ENCODE measurements at places on chromosomes 1 and 21.
A peak's percentile ranks its signal among the peaks of the same experiment; 100 is the strongest.

- DNase-seq: no peak
Measured at GRCh38 chr1:212111536-212111935, 76.0 kb downstream of the DTL start.

DNA sequence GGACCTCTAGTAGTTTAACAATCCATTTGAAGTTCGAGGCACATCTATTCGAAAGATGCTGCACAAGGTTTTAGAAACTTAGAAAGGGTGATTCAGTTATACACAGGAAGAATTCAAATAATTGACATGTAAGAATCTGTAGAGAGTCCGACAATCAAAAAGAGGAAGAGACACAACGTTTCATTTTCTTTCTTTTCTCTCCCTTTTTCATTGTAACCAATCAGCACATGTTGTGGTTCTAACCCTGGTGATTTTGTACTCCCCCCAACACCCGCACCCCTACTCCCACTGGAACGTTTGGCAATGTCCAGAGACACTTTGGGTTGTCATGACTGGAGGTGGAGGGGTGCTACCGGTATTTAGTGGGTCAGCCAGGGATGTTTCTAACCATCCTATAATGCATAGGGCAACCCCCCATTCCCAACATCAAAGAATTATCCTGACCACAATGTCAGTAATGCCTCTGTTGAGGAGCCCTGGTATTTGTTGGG lies 4.9 kb downstream of the TGFB2 start:
- no peak for DNase-seq

- peak; percentile 25 for DNase-seq
Measured at GRCh38 chr21:31683029-31683428, 23.5 kb downstream of the SOD1 start.

DNA sequence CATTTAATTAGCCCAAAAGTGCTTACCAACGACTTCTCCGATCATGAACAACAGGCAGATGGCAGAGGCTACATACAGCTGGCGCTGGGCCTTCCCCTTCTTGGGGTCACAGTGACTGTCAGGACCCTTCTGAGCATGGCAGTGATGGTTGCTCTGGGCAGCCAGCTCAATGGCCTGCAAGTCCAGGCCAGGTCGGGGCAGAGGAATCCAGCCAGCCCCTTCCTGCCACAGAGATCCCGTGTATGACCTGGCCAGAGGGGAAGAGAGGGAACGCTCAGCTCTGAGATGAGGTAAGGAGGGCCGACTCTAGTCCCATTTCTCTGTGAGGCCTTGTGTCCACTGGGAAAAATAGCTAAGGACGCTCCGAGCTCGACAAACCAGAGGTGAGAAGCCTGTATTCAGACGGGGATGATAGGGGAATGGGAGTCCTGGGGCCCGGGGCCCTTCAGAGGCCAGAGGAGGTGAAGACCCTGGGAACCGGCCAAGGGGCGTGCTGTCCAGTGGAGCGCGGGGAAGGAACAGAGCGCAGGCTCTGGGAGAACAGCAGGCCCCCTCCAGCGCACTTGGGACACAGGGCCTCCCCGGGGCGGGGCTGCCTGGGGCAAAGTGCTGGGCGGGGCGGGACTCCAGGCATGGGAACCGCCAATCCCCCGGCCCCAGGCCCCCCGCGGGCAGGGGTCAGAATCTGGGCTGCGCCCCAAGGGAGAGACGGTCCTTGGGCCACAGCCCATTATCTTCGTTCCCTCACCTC lies 772 bp downstream of the SLC30A2 start:
- no peak for DNase-seq

GRCh38 chr1:42700006-42700405 lies 17.8 kb downstream of the YBX1 start:
- no peak for DNase-seq

GRCh38 chr1:108560874-108561459 lies 1.1 kb downstream of the EEIG2 start:
- peak; percentile 54 for DNase-seq

- DNase-seq: no peak
Measured at GRCh38 chr1:72230746-72231145, 51.6 kb downstream of the NEGR1 start.

DNA sequence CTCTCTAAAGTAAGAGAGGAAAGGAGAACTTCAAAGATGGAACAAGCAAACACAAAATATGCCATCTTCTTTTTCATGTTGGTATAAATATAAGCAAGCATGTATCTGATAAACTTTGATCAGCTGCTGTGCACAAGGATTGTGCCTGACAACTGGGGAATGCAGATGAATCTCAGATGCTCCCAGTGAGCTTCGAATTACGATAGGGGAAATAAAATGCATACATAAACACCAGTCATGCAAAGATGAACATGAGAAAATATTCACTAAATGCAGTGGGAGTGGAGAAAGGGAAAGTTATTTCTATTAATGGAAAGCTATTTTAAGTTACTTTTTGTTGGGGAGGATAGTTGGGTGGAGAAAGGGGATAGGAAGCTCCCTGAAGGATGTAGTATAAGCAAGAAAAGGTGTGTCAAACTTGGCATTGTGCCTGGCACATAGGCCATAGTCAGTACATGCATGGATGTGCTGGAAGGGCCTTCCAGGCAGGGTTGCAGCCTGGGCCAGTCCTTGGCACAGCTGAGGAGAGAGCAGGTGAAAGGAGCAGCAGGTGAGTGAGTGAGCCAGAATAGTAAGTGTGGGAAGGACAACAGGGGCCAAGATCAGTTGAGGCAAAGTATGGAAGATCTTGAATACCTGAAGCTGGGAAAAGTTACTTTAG lies 57.8 kb upstream of the PGD start:
- DNase-seq: no peak

DNA sequence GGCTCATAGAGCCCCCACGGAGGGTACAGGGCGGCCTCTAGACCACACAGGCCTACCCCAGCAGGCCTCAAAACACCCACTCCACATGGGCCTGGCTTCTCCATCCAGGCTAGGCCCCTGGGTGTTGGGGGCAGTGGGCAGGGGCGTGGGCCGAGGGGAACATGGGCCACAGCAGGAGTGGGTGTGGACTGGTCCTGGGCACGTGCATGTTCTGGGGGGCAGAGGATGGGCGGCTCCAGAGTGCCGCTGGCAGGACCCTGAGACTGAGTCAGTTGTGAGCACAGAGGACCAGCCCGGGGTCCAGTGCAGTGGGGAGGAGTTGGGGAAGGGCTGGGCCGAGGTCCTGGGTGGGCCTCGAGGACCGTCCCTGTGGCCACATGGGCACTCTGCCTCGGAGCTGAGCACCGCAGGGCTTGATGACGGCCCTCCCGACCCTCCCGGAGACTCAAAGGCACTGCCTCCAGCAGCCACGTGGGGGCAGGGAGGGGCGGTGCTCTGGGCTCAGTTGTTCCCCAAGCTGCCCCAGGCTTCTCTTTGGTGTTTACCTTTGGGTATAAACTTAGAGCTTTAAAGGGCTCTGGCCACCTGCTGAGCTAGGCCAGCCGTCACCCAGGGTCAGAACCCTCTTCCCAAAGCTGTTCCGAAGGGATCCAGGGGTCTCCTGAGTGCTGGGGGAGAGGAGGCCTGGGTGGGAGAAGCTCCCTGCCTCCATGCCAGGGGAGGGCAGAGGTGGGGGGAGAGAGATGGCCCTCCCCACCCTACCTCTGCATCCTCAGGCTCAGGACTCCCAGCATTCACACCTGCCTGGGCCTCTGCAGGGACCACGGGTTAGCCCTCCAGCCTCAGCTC lies 79.9 kb downstream of the MORN1 start:
- DNase-seq: no peak

GRCh38 chr1:113388017-113388620 lies 2.2 kb upstream of the MAGI3 start:
- no peak for DNase-seq

- DNase-seq: no peak
Measured at GRCh38 chr1:160640359-160641123, 6.3 kb downstream of the SLAMF1 start.

GRCh38 chr1:18917071-18917799 lies 14.9 kb upstream of the ALDH4A1 start:
- DNase-seq: no peak

DNA sequence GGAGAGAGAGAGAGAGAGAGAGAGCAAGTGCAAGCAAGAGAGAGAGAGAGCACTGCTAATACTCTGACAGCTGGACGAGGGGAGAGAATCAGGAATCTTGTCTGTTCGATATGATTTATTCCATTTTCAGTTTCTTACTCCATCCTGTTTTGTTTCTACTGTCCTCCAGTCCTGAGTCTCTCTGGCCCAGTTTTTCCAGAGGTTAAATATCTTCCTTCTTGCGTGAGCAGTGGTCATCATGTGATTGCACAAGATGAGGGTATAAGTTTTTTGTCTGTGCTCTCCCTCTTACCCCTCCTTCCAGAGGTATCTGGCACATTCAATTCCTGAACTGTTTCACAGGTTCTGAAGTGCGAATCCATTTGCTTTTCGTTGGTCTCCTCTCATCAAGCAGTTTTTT lies 16.8 kb downstream of the UBE2U start:
- DNase-seq: no peak

DNA sequence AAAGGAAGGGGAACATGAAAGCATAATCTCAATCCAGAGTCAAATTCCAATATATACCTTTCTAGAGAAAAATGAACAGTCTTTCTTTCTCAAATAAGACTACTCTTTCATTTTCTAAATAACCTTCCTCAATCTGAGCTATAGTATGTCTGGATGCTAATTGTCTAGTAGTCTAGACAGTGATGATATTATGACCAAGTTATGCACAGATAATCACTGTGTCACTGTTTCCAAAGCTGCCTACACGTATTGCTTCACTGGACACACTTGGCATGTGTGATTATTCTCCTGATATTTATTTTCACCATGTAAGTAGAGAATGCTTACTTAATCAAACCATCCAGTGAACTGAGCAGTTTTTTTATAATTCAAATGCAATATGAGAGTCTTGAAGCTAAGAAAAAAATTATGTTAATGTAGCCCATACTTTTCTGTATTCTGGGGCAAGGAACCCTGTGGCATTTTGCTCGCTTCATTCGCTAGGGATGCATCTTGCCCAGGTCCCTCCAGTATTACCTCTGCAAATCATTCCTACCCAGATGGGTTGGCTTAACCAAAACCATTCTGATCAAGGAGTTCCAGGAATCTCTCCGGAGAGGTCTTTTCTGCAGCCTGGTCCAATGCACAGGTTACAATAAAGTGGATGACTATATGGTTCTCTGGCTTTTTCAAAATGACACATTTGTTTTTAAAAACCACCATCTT lies 303.1 kb upstream of the RUNX1 start:
- no peak for DNase-seq

- DNase-seq: no peak
Measured at GRCh38 chr1:200907611-200908097, 13.0 kb downstream of the INAVA start.

DNA sequence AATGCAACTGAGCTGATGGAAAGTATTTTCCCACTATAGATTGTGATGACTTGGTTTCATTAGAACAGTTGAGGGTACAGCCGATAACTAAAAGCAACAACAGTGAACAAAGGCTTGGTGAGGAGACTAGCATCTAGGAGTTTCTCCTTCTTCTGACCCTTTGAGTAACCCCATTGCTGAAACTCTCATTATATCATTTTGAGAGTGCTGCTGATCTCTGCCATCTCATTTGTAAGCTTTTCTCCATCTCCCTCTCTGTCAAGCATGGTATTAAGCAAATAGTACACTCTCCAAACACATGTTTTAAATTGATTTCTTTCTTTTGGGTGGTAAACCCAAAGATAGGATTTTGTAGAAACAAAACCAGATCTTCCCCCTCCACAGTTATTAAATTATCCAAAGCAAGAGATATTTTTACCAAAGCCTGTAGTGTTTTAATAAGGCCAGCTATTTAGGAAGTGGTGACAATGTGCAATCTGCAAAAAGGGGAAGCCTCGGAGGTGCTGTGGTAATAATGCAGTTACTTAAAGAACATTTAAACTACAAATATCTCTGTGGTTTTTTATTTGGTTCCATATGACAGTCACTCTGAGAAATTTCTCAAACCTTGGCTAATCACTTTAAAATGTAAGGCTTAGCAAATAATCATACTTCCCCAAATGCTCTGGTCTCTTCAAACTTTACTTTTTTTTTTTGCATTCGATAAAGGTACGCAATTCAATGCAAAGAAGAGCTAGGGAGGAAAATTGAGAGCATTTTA lies 287.5 kb downstream of the HLX start:
- DNase-seq: no peak

DNA sequence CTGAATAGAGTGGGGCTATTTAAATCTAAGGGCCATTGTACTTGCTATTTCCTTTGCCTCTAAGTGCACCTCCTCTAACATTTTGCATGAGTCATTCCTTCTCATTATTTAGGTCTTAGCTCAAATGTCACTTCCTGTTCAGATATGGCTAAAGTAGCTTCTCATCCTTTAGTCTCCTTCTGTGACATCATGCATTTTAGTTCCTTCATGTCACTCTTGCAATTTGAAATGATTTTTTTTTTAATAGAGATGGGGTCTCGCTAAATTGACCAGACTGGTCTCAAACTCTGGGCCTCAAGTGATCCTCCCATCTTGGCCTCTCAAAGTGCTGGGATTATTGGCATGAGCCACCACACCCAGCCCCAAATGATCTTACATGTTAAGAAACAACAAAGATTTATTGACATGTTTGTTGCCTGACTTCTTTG lies 6.6 kb downstream of the TBX19 start:
- no peak for DNase-seq

DNA sequence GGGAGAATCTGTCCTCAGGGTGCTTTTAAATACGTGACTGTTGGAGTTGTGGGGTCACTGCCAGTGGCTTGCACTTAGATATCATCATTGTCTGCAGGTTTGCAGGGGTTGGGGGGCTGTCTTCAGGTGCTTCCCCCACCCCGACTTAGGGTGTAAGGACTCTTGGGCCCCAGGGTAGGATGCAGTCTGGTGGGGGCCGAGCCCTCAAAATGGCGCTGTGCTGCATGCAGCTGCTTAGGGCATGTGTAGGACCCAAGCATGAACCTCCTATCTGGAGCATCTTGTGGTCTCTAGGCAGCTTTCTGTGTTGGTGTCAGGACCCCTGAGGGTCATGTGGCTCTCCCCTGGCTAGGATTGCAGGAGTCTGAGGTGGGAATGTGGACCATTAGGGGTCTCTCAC lies 55.6 kb upstream of the B3GALT2 start:
- no peak for DNase-seq

GRCh38 chr1:94873520-94874351 lies 53.2 kb downstream of the CNN3 start:
- no peak for DNase-seq

- no peak for DNase-seq
Measured at GRCh38 chr1:245095903-245096302, 58.9 kb upstream of the KIF26B start.

DNA sequence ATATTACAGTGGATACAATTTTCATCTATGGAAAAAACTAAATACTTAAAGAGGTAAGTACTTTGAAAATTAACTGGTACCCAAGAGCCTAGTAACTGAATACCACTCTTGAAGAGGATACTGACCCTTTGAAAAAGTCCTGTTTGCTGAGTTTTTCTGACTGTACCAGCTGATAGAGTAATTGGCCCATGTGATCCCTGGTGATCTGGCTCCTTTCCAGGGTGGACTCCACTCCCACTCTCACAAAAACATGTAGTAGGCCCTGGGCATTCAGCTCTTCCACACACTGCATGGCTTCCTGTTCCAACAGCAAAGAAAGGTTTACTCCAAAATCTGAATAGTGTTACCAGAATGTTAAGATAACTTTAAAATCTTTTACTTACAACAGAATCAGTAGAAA lies 53.6 kb upstream of the HP1BP3 start:
- peak; percentile 49 for DNase-seq

GRCh38 chr1:198160222-198160621 lies 3.4 kb downstream of the NEK7 start:
- DNase-seq: peak; percentile 4

- DNase-seq: no peak
Measured at GRCh38 chr1:10195570-10195969, 14.8 kb upstream of the KIF1B start.

Measured in hematopoietic multipotent progenitor cell treated with erythropoietin and hydrocortisone succinate and interleukin-3 and kit ligand, for 17 days (in vitro differentiated cells).